ENCODE measurements at places on chromosomes 3 and 15. TPM values are rescaled to one million over a fixed set of nuclear protein-coding genes. Genes with fewer than 3 reads are reported as not detected.

GRCh38 chr15:34359416-34359815 is 7.6 kb downstream of the LPCAT4 start:
- DNase-seq = no peak

- no peak for DNase-seq
Observed at GRCh38 chr3:193237030-193237429, 4.0 kb upstream of the PLAAT1 start.

GRCh38 chr3:66195347-66195783 is 25.4 kb upstream of the SLC25A26 start:
- peak; percentile 68 for DNase-seq

DNA sequence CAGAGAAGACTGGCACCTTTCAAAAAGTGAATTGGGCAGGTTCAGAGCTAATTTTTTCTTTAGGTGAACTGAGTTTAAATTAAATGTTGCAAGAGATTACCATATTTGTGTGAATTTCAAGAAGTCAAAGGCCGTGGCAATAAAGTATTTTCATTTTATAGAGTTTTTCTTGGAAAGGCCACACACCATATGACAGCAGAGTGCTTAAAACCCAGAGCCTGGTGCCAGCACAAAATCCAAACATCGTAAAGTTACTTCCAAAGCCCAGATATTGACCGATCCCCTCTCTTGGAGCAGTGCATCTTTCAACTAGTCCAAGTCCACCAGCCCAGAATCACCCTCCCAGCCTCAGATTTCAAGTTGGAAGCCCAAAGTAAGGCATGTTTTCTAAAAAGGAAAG is 164.5 kb downstream of the VGLL4 start:
- no peak for DNase-seq

DNA sequence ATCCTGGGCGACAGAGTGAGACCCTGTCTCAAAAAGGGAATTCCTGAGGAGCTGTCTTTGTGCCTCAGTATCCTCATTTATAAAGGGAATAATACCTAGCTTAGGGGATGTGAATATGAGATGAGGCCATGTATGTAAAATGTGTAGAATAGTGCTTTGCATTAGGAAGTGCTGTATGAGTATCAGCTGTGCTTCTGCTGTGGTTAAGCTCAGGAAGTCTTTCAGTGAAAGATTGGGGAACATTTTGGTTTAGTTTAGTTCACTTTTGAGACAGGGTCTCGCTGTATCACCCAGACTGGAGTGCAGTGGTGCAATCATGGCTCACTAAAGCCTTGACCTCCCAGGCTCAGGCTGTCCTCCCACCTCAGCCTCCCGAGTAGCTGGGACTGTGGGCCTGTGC is 10.6 kb downstream of the THUMPD3 start:
- no peak for DNase-seq

DNA sequence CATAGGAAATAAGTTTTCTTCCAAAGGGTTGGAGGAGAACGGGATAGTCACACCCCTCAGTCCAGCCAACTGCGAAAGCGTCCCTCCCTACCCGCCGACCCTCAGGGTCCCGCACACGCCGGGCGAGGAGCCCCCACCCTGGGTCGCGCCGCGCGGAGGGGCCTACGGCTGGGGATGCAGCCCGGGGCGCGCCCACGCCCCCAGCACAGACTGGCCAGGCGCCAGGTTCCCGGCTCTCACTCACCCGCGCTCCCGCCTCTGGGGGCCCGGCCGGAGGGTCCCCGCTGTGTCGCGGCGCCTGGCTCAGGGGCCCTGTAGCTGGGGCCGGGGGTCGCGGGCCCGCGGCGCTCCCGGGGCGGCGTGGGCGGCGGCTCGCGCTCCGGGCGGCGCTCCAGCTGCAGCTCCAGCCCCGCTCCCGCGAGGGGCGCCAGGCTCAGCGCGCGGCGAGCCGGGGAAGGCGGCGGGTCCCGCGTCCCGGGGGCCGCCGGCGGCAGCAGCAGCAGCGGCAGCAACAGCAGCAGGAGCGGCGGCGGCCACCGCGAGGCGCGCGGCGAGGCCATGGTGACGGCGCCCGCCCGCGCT is 375 bp downstream of the HEG1 start:
- peak; percentile 20 for DNase-seq

Gene CDHR4
- total RNA-seq = not detected

DNA sequence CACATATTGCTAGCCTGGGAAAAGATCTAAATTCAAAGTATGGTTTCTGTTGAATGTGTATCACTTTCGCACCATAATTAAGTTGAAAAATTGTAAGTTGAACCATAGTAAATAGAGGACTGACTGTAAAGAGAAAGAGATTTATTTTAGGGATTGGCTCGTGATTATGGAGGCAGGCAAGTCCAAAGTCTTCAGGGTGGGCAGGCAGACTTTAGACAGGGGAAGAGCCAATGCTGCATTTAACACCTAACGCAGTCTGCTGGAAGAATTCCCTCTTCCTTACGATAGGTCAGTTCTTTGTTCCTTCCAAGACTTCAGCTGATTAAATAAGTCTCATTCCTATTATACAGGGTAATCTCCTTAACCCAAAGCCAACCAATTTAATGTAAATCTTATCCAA is 15.8 kb downstream of the C3orf85 start:
- DNase-seq = no peak

Gene HCLS1
- 0.56 TPM for total RNA-seq

DNA sequence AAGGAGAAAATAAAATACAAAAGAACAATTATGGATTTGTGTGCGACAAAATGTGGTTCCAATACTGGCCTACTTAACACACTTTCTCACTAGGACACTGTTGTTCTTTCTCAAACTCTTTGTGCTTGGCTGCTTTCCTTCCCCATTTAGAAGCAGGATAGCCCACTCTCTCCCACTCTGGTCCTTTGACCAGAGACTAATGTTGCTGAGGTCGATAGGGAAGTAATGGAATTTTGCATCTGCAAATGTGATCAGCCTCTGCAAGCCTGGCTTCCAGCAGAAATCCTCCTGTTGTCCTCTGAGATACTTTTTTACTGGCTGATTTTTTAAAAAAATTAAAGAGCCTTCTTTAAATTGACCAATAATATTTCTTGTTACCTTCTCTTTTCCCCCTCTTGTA is 71.0 kb downstream of the PPM1L start:
- DNase-seq = no peak

- DNase-seq = no peak
Observed at GRCh38 chr3:127324076-127324475, 36.2 kb upstream of the PRR20G start.

GRCh38 chr3:131526801-131527347 is 24.1 kb upstream of the MRPL3 start:
- peak; percentile 19 for DNase-seq

DNA sequence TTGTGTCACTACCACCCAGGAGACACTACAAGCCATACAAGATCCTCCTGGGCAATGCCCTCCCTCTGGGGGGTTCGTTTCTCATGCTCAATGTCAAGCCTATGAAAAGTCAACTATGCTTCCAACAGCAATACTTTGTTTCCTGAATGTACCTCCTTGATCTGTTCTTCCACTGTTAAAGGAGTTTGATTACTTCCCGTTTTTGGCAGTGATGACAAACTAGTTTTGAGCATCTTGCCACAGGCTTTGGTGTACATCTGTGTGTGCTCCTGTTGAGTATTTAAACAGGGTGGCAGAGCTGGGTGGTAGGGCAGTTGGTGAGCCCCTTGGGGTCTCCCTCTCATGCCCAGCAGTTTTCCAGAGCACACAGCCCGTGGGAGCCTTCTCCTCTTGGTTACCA is 81.4 kb downstream of the IL12A start:
- DNase-seq = no peak

- peak; percentile 15 for DNase-seq
Observed at GRCh38 chr3:52054661-52055511, 1.5 kb downstream of the DUSP7 start.

DNA sequence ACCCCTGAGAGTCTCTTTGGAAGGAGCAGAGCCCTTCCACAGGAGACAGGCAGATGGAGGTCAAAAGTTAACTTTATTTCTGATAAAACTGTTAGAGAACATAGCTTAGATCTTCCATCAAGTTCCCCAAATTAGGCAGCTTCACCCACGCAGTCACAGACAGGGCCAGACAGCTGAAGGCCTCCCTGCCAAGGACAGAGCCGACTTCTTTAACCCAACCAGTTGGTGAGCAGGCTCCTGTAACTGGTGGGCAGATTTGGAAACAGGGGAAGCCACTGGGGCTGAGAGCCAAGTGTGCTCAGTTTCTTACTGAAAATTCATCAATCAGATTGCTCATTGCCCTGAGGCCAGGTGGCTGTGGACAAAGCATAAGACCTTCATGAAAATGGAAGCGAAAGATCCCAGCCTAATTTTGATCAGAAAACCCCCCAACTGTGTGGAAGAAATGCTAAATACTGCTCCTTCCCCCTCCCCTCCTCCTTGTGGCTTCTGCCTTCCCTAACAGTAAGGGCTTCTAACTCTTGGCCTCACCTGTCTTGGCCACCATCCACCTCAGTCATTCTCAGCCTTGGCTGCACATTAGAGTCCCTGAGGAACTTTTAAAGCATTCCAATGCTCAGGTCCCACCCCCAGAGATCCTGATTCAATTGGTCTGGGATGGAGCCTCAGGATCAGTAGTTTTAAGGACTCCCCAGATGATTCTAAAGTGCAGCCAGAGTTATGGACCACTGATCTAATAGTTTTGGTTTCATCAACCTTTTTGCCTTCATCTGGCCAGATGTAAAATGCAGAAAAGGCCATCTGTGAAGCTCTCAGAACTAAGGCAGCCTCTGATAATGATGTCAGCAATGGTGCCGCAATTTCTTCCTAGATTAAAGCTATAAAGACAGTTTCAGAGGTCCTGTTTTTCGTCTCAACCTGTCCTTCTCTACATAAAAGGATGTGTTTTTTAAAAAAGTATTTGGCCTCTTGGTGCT is 11.5 kb downstream of the CLRN1 start:
- no peak for DNase-seq

DNA sequence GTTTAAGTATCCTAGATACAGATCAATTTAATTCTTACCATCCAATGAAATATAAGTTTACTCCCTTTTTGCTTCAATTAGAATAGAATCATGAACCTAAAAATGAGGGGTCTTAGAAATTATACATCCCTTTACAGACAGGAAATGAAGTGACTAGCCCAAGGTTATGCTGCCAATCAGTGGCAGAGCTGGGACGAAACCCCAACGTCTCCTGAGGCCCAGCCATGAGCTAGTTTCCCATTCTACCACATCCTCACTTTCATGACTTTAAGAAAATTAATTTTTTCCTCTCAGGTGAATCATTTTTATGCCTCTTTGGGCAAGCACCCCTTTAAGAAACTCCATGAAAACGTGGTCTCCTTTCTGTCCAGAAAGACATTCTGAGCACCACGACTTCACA is 11.2 kb downstream of the LRIG1 start:
- no peak for DNase-seq

Gene TGM4
- under 0.01 TPM for total RNA-seq

DNA sequence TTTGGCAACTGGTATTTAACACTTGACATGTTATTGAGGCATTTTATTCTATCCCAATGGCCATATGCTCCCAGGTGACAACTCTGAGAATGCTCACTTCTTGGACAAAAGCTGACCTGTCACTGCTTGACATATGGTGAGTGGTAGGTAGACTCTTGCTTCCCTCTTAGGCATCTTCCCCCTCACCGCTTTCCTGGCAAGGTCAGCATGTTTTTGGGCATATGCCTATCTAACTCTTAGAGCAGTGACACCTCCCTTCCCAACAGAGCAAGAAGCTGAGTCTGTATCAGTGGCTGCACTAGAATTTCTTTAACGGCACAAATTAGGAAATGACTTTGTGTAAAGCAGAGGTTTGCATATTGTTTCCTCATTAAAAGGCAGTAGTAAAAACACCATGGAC is 300.7 kb downstream of the OXSM start:
- no peak for DNase-seq

Gene TMEM158
- total RNA-seq = 3.3 TPM

Gene CDAN1
- total RNA-seq = 4.7 TPM

- no peak for DNase-seq
Observed at GRCh38 chr3:72345980-72346379, 502.3 kb downstream of the SHQ1 start.

- DNase-seq = no peak
Observed at GRCh38 chr3:172617976-172618375, 92.9 kb downstream of the NCEH1 start.

Gene SAMD7
- total RNA-seq = not detected

DNA sequence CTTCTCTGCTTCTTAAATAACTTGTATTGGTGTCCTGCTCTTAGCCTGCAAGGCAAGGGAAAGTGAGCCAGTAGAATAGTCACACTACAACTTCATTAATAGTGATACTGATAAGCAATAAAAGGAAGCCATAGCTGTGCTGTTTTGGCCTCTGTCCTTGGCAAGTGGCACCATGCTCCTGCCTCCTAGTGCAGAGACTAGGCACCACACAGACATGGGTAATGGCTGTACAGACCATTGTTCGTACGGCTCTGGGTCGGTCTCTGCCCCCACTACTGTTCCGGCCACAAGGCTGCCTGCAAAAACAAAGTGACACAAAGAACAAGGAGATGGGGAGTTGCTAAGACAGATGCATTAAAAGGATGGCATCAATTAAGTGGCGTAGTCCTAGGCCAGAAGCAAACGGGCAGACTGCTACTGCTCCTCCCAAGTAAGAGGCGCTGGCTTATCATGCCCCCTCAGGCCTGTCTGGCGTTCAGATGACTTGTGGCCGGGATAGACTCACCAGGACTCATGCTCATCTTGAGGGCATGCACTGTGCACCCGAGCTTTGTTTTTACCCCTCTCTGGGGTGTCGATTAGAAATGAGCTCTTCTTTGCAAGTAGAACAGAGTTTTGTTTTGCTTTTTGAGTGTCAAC is 75.6 kb downstream of the TRAK1 start:
- DNase-seq = no peak

DNA sequence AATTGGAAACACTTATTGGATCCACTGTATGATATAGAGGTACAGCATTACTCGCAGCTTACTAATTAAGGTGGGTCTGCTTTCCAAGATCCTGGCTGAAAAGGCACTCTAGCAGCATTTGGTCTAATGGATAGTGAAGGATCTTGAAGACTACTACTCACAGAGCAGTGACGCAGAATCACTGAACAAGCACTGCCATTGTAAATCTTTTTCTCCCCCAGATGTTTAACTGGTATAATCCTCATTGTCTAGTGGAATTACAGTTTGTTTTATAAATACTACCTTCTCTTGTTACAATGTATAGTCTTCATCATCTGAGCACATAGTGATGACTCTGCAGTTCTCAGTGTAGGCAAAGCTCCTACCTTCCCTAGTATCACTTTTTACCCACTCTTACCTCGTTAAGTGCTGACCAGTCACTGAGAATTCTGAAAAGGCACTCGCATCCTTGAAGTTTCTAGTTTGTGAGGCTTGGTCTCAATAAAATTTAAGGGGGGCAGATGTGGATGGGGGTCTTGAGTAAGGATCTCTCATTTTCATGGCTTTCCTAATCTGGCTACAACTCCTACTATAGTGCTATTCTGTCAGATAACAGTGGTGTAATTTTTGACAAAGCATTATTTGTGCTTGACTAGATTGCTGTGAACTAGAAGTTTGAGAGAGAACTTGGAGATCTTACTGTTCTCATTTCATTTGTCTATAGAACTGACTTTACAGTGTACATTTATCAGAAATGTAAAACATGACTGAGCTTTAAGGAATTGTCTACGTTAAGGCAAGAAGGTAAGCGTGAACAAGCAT is 23.2 kb downstream of the MAPK6 start:
- DNase-seq = no peak

DNA sequence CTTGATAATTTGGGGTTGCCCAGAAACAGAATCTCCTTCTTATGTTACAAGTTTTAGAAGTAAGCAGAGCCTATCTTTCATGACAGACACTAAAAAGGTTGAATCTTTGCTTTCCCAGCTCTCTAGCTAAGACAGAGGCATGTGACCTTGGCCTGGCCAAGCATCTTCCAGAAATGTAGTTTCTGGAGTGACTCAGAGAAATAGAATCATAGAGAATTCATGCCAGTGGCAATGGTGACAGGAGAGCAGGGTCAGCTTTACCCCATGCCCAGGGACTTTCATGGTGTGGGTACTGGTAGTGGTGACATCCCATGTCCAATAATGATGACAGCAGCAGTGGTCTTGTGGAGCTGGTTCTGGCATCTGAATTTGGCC is 4.0 kb upstream of the PARP6 start:
- DNase-seq = peak; percentile 7

All from IMR-90 (cell line).